Prostate gland (tissue), 2 donors: ENCODE measurements at places on chromosomes 13 and 19.

DNA sequence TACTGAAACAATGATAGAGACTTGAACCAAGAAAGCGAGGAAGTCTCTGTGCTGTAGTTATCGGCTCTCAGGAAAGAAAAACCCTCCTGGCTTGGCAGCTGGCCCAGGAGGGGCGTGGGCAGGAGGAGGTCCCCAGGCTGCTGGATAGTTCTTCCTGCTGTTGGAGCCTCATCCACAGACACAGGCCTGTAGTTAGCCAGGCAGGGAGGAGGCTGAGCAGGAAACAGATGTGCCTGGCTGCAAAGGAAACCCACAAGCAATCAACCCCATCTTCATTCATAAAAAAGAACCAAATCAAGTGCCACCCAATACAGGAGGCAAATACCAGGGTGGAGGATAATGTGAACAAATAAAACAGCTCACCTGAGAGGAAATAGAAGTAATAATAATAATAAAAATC, 86.2 kb downstream of the IRS2 start:
- DNase-seq = no peak

GRCh38 chr13:66563076-66563475, 667.1 kb downstream of the PCDH9 start:
- no peak for DNase-seq

- no peak for DNase-seq
Measured at GRCh38 chr13:25179011-25179410, 6.9 kb upstream of the AMER2 start.

GRCh38 chr13:50283017-50283416, 267.8 kb downstream of the KCNRG start:
- DNase-seq = no peak

DNA sequence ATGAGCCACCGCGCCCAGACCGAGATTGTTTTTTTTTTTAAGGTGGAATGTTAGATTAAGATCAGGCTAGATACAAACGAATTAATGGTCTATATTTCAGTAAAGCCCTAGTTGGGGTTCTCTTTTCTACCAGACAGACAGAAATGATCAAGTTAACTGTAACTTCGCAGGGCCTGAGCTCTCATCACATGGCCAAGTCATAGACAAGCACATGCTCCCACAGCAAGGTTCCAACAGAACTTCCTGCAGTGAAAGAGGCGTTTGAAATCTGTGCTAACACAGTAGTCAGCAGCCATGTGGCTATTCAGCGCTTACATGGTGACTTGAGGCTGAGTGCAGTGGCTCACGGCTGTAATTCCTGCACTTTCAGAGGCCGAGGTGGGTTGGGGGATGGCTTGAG, 34.7 kb upstream of the SEMA6B start:
- no peak for DNase-seq

DNA sequence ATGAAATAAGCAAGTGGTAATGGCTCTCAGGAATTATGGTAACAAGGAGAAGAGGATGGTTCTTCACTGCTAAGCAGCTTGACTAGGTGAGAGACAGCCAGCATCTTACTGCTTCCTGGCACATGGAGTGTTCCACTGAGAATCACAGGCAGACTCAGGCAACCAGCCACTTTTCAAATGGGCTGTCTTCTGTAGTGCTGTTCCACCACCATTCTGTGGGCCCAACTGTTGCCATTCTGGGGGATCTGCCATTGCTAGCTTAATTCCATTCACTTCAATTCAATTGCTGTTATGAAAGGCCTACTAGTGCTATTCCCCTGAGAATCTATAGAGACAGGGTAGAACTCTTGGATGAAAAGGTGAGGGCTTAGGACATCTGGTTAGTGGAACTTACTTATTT, 341.9 kb downstream of the KCNRG start:
- DNase-seq = no peak

DNA sequence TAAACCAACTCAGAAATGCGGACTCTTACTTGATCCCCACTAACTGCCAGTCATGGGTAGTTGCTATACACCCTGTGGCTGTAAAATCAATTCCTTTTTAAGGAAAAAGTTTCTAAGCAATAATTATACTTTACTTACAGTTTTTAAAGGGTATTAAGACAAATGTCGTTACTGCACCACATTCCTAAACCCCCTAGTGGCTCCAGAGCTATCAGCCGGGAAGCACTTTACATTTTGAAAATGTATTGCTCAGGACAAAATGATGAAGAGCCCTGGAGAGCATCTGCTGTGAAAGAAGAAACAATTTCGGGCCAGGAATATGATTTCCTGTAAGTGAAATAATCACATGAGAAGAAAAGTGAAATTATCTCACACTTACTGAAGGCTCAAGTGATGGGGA, 36.7 kb downstream of the DCLK1 start:
- no peak for DNase-seq

DNA sequence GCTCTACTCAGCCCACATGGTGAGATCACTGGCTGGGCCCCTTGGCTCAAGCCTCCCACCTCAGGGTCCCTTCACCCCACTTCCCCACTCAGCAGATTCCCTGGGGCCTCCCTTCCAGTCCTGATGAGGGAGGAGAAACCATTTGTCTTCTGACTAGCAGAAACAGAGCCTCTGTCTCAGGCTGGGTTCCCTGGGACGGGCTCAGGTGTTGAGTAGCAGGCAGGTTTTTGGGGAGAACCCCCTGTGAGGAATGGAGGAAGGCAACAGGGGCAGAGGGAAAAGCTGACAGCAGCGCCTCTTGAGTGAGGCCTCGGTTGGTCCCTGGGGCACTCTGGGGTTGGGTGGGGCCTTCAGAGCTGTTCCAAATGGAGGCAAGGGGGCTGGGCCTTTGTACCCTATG, 452.2 kb downstream of the TSHZ3 start:
- no peak for DNase-seq

GRCh38 chr19:44959691-44960090, 4.5 kb downstream of the CLPTM1 start:
- DNase-seq = no peak

- DNase-seq = no peak
Measured at GRCh38 chr13:34257966-34258365, 440.0 kb downstream of the RFC3 start.

DNA sequence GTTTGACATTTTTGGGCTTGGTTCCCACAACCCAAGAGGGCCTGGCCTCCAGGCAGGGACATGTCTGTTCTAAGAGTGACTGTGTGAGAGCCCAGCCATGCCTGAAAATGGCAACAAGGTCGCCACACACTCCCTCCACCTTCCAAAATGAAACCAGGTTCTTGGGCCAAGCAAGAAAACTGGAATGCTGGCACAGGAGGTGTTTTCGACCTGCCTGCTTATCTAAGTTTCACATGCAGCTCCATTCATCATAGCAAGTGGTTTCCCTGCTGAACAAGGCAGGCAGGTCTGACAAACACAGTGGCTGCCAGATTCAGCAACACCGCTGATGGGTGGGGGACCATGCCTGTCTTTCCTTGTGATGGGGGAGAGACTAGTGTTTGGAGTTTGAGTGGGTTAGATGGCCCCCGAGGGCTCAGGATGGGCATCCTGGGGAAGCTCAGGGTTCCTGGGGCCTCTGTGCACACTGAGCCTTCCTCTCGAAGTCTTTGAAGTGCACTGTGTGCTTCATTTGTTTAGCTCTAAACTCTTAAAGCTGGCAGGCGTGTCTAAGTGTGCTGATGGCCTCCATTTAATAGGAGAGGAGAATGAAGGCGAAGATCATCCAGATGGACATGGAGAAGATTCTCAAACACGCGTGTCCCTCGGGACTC, 17.9 kb upstream of the GAS6 start:
- peak; percentile 66 for DNase-seq

DNA sequence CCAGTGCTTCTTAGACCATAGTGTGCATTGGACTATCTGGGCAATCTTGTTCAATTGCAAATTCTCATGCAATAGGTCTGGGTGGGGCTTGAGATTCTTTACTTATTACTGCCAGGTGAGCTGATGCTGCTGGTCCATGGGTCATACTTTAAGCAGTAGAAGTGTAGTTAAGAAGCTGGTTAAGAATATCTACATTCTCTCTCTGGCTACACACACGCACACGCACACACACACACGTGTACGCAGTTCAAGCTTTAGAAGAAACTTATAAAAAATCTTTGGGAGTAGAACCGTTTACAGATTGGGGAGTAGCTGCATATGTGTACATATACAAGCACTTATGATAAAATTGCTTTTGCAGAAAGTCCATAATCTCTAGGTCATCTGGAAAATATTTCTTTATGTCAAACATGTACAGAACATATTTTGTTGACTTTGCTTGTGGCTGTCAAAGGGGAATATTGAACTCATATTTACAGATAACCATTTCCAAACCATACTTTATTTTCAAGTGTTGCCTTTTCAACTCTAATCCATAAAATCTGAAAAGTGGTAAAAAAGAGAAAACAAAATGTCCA, 99.7 kb downstream of the GPC6 start:
- no peak for DNase-seq

GRCh38 chr13:59352600-59352999, 811.1 kb downstream of the DIAPH3 start:
- DNase-seq = no peak

DNA sequence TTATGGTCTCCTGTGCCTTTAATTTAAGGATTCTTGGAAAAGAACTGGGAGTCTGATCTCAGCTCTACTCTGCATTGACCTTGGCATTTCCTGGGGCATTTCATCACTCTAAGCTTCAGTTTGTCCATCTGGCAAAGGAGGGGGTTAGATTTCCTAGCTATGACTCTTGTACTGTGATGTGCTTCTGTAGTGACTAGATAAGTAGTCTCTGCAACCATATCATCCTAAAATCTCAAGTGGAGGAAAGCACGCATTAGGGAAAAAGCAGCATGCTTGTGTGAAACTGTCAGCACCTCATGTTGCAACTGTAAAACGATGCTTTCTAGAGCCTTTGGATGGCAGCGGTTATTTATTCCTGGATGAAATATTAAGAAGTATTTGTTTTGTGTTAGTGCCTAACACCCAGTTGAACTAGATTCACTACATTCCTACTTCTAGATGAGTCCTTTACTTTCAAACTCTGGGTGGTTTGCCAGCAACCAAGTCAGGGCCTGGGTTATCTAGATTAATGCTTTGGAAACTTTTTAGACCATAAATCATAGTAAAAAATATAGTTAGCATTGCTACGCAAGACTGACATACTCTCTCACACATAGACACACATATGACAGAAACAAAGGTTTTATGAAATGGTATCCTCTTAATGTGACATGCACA, 6.8 kb downstream of the WDFY2 start:
- DNase-seq = peak; percentile 58

- no peak for DNase-seq
Measured at GRCh38 chr19:35897706-35898451, 2.5 kb downstream of the NFKBID start.

- no peak for DNase-seq
Measured at GRCh38 chr19:55433292-55433691, 9.8 kb downstream of the SHISA7 start.

- DNase-seq = no peak
Measured at GRCh38 chr19:55044771-55045716, 7.0 kb upstream of the GP6 start.

DNA sequence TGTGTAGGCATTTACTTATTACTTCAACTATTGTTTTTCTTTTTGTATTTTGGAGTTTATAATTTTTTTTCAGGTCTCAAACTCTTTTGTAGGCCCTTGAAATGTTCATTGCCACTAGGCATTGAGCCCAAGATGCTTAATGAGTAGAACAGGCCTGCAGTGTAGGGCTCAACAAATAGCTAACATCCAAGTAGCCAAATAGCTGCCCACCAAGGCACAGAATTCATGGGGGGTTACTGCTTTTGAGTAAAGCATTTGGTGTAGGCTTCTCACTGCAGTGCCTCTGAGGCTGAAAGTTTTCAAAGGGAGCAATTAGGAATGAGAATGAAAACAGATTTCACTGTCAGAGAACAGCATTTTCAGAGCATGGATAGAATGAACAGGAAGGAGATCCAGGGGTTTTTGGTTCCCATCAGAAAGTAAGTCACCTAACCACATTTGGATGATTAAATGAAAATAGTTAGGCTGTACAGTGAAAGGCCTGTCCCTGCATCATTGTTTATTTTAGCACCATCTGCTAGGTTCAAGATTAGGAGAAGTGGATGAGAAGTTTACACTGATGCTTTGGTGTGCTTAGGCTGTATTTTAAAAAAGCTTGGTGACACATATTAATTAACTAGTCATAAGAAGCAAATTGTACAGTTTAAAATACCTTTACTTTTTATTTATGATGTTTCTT, 61.0 kb downstream of the EDNRB start:
- DNase-seq = no peak

DNA sequence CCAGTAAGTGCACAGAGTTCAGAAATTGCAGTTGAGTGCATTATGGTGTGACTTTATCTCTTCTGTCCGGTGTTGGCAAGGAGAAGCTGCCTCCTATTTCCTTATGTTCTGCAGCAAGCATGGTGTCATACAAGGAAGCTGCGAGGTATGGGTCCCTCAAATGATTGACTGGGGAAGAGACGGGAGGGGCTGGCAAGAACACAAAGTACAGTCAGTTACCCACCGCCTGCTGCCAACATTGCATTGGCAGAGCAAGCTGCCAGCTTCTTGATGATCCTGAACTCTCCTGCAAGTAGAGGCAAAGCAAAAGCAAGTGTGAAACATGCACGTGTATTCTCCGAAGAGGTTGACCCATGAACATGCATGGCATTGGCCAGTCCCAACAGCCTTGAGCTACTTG, 1013.6 kb downstream of the UQCRFS1 start:
- DNase-seq = peak; percentile 61

DNA sequence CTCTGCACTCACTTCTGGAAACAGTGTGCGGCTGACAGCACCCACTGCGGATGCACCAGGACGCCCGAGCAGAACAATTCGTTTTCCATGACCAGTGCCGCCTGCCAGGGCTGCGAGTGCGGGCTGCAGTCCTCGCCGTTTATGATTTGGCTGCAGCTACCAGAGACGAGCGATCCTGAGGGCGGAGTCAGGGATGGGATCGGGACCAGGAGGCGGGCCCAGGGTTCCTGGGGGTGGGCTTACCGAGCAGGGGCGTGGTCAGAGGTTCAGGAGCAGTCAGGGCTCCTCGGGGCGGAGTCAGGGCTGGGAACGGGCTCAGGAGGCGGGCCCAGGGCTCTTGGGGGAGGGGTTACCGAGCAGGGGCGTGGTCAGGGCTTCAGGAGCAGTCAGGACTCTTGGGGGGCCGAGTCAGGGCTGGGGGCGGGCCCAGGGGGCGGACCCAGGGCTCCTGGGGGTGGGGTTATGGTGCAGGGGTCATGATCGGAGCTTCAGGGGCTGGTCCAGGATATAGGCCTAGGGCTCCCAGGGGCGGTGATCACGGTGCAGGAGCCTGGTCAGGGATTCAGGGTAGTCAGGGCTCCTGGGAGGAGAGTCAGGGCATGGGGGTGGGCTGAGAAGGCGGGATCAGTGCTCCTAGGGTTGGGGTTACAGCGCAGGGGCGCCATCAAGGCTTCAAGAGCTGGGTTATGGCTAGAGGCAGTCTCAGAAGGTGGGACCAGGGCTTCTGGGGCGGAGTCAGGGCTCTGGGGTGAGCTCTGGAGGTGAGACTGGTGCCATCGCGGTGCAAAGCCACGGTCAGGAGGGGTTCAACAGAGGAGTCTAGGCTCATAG, 1.7 kb downstream of the KLK4 start:
- peak; percentile 92 for DNase-seq

GRCh38 chr13:54513254-54513653, 1484.6 kb downstream of the OLFM4 start:
- no peak for DNase-seq

- DNase-seq = no peak
Measured at GRCh38 chr13:35500144-35500543, 23.7 kb upstream of the MAB21L1 start.
